ENCODE measurements at places on chromosomes 4 and X.

DNA sequence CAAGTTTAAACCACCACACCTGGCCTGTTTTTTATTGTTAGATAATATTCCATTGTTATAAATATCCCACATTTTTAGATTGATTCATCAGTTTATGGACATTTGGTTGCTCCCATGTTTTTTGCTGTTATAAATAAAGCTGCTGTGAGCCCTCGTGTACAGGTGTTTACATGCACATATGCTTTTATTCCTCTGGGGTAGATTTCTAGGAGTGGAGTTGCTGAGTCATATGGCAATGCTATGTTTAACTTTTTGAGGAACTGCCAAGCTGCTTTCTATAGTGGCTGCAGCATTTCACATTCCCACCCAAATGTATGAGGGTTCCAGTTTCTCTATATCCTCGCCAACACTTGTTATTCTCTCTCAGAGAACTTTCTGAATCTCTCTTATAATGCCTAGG is 90.5 kb downstream of the TBL1X start:
- no peak for DNase-seq

- DNase-seq, result peak; percentile 65
These were observed 4.4 kb downstream of the FBXW7 start for GRCh38 chr4:152531479-152531878.

- DNase-seq, result no peak
These were observed 773 bp upstream of the VMA21 start for GRCh38 chrX:151396042-151396824.

DNA sequence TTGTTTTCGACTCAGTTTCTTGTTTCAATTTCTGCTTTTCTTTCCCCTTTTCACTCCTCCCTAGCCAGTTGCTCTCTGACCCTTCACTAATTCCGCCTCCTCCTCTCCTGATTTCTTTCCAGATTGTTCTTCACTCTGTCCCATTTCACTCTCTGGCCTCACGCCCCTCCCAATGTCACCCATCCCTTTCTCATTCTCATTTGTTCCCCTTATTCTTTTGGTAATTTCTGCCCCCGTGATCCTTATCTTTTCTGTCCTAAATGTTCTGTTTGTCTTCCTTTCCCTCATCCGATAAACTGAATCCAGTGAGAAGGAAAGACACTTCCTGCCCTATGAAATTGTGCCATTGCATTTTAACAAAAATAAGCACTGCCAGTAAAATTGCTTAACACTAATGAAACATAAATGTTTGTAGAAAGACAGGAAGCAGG is 94.5 kb upstream of the RASGEF1B start:
- no peak for DNase-seq

GRCh38 chr4:159979953-159980352 is 877.1 kb downstream of the RAPGEF2 start:
- no peak for DNase-seq

DNA sequence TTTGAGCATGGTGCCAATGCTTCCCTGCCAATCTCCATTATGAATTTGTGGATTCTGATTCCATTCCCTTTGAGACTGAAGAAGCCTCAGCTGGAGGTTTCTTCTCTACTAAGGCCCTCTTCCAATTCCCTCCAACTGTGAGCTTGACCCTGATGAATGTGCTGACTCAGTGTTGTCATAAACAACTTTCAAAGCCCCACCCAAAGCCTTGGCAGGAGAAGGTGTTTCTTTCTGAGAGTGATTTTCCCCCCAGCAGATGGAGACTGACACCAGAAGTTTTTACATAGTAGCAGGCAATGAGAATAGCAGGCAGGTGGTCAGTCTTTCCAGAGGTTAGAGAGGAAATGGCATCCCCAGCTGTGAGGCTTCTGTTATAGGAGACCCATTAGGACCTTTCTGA is 53.1 kb downstream of the OCRL start:
- no peak for DNase-seq

DNA sequence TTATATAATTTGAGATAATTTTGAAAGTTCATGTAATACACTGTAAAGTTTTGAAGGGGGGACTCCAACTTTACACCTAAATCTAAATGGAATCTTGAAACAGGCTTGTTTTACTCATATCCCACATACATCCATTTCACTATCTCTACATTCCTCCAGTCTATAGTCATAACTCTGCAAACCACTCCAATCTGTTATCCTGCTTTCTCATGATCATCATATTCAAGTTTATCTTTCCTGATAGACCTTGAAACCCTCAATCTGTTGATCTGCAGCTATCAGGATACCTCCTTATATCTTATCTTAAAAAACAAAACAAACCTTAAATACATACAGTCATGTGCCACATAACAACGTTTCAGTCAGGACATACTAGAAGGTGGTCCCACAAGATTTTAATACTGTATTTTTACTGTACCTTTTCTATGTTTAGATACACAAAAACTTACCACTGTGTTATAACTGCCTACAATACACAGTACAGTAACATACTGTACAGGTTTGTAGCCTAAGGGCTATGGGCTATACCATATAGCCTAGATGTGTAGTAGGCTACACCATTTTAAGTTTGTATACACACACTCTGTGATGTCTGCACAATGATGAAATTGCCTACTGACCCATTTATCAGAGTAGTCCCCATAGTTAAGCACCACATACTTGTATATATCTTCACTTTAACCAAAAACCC is 14.0 kb downstream of the CHIC2 start:
- no peak for DNase-seq

- DNase-seq, result peak; percentile 66
These were observed 4.8 kb upstream of the DAPP1 start for GRCh38 chr4:99811850-99812249.

- DNase-seq, result no peak
These were observed 1072.3 kb upstream of the DIAPH2 start for GRCh38 chrX:95612350-95612749.

- no peak for DNase-seq
These were observed 1.8 kb upstream of the BCORL1 start for GRCh38 chrX:129980540-129981199.

GRCh38 chr4:12458621-12459020 is 1025.5 kb downstream of the RAB28 start:
- no peak for DNase-seq

- no peak for DNase-seq
These were observed 145.5 kb upstream of the AFF2 start for GRCh38 chrX:148354916-148355315.

GRCh38 chr4:136441629-136442282 is 1090.5 kb downstream of the PCDH18 start:
- no peak for DNase-seq

GRCh38 chr4:154478128-154478527 is 13.5 kb downstream of the DCHS2 start:
- no peak for DNase-seq

- no peak for DNase-seq
These were observed 195.3 kb upstream of the ANKRD50 start for GRCh38 chr4:124907881-124908280.

- peak; percentile 66 for DNase-seq
These were observed 3.7 kb upstream of the BEX4 start for GRCh38 chrX:103211012-103211715.

GRCh38 chr4:80074651-80075050 is 1.6 kb upstream of the ANTXR2 start:
- no peak for DNase-seq

GRCh38 chr4:27248829-27249228 is 388.2 kb downstream of the STIM2 start:
- no peak for DNase-seq

DNA sequence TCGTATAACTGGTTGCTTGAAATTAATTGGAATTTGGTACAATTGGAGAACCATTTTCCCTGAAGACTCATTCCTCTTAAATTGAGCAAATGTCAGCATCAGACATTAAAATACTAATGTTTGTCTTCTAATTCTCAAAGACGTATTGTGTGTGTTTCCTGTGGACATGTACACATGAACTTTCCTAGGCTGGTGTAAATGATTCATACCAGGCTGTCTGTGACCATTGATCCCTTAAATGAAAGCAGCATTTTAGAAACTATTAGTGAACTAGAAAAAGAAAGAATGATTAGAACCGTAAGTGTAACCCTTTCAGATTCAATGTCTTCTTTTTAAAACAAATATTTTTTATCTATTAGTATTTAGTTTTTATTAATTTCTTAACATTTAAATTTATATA is 332.9 kb downstream of the PPP3CA start:
- peak; percentile 33 for DNase-seq

DNA sequence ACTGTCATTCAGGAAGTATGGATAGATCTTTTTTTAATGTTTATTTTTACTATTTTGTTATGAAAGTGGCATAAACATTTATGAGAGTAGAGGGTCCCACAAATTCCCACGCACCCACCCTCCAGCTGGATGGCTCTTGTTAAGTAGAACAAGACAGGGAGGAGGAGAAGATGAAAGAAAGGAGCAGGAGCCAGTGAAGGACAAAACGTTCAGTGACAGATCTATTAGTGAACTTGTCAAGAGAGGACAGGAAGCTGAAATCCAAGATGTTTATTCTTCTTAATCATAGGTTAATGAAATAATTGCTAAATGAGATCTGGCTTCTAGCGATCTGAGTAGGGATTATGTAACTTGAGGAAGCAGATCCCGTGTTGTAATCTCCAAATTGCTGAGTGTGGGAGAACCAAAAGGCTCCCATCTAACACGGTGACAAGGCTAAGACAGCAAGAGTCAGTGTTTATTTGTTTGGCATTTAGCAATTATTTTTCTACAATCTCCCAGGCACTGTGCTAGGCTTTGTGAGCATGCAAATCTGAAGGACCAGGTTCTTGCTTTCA is 162.5 kb downstream of the SHROOM3 start:
- no peak for DNase-seq
